Activated gamma-delta T cell treated with Interleukin-2 at 50 U/mL for 16 hours (primary cell): ENCODE measurements at places on chromosomes 7 and 10.

DNA sequence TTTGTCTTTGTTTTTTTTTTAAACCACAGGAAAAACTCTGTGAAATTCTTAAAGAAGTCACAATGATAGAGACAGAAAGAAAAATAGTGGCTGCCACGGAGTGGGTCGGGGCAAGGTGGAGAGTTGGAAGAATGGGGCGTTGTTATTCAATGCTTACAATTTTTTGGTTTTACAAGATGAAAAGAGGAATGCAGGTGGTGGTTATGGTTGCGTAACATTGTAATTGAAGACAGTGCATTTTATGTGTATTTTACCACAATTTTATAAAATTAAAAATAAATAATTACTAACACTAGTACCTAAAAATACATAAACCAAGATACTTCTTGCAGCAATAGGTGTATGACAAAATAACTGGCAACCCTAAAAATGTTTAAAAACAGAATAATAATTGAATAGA lies 76.9 kb upstream of the VOPP1 start:
- DNase-seq = no peak

GRCh38 chr7:142908921-142909890 lies 23.7 kb upstream of the TRPV6 start:
- DNase-seq = no peak

- DNase-seq = no peak
Observed at GRCh38 chr7:11341285-11341944, 367.7 kb downstream of the PHF14 start.

- no peak for DNase-seq
Observed at GRCh38 chr10:82801289-82801688, 926.3 kb downstream of the NRG3 start.

DNA sequence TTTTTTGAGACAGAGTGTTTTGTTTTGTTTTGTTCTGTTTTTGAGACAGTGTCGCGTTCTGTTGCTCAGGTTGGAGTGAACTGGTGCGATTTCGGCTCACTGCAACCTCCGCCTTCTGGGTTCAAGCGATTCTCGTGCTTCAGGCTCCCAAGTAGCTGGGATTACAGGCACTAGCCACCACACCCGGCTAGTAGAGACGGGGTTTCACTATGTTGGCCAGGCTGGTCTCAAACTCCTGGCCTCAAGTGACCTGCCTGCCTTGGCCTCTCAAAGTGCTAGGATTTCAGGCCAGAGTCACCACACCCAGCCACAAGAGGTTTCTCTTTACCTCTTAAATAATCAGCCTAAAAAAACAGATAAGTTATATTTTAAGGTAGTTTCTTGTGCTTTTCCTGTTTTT lies 8.7 kb upstream of the ARHGAP12 start:
- DNase-seq = no peak

DNA sequence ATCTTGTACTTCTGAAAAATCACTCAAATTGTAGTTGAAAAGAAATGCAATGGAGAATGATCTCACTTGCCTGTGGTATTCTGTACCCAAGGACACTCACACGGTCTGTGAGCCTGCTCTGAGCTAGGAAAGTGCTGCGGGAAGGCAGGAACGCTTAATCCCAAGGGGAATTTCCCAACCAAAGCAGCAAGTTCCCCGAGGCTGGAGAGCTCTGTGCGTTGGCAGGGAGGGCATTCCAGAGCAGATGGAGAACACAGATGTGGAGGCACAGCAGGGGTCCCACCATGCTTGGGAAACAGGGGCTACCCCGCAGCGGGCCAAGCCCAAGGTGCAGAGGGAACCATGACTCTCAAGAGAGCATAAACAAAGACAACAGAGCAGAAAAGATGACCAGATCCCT lies 13.6 kb downstream of the SVIL start:
- DNase-seq = no peak

DNA sequence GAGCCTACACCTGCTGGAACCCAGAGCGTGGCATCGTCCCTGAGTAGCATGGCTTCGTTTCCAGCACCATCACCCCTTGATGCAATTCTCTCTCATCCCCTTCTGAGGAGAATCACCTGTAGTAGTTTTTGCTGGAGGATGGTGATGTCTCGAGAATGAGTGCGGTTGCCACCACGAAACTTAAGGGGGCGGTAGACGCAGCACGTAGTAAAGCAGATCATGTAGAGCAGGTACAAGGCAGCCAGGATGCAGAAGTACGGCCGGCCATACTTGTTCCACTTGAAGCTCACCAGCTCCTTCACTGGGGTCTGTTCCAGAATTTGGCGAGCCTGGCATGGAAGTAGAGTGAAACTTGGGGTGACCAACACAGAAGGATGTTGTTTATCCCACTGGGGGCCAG lies 8.1 kb downstream of the TRPV5 start:
- DNase-seq = no peak

DNA sequence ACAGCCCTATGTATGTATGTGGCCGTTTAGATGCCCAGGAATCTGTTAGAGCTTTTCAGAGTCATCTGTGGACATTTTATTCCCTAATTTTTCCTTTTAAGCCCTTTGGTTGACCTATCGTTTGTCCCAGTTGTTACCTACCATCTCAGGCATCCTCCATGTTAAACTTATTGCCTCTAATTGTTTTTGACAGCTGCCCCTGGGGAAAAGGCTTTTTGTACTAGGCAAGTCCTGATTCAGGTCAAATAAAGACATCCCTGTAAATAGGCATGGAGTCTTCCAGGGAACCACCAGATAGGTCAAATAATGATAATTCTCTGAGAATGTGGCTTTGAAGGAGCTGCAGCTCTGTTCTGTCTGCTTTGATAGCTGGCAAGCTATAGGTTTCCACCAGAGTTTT lies 87.7 kb upstream of the CYP26C1 start:
- DNase-seq = no peak

DNA sequence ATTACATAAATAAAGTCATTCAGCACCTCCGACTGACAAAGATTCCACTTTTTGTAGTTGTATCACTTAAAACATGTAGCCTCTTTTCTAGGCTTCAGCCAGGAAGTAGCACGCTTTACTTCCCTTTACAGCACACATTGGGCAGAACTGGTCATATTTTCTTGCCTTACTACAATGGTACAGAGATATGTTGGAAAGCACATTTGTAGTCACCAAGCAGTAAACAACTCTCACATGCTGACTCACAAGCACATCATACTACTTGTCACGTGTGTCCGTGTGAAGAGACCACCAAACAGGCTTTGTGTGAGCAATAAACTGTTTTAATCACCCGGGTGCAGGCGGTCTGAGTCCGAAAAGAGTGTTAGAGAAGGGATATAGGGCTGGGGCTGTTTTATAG lies 1071.8 kb downstream of the DNAJB9 start:
- no peak for DNase-seq

- no peak for DNase-seq
Observed at GRCh38 chr7:110007320-110008063, 1083.4 kb upstream of the LRRN3 start.
